ENCODE measurements at places on chromosomes 7 and 10.

GRCh38 chr10:116780691-116781205, 38.4 kb upstream of the HSPA12A start:
- no peak for ATAC-seq

GRCh38 chr7:28623105-28623730, 210.9 kb downstream of the CREB5 start:
- no peak for ATAC-seq

DNA sequence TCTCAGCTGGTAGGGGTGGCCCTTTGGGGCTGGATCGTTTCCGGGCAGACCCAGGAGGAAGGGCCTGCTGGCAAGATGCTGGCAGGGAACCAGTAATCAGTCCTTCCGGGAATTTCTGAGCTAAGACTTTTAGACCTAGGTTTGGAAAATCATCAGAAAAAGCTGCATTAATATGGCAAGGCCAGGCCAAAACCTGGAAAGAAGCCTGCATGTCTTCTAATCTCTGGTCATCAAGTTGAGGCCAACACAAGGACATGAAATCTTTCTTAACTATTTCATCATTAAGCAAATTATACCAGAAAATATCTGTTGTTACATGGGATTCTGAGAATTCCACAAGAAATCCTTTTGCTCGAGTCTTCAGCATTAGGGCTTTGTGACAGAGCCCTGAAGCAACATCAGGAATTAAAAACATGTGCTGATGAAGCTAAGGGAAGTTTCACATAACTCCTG, 19.9 kb downstream of the CPA1 start:
- ATAC-seq: no peak

GRCh38 chr7:16691241-16691640, 45.3 kb downstream of the BZW2 start:
- no peak for ATAC-seq

DNA sequence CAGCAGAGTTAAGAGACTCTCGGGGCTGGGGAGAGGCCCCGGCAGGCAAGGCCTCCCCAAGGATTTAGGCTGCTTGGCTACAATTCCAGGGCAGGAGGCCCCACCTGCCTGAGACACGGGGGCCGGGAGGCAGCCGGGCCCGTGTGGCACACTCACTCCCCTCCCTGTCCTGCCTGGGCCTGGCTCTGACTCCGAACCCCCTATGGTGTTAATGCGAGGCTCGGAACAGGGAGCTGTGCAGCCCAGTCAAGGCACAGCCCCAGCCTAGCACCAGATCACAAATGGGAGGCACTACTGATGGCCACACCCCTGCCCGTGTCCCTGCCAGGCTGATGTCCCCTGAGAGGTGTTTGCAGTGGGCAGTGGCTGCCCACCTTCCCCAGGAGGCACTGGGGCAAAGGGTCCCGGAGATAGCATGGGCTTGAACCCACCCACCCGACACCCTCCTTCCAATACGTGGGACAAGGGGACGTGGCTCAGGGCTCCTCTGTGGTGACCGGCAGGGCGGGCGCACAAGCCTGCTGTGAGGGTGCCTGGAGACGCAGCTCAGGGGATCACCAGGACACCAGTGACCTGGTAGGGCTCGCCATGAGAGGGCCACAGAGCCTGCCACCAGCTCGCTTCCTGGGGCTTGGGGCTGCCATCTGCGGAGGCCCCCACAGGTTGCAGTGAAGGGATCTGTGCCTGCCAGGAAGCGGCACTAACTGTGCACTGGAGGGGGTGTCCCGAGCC, 37.0 kb downstream of the DPYSL4 start:
- no peak for ATAC-seq

- no peak for ATAC-seq
These were observed 64.2 kb downstream of the DIP2C start for GRCh38 chr10:625333-625696.

DNA sequence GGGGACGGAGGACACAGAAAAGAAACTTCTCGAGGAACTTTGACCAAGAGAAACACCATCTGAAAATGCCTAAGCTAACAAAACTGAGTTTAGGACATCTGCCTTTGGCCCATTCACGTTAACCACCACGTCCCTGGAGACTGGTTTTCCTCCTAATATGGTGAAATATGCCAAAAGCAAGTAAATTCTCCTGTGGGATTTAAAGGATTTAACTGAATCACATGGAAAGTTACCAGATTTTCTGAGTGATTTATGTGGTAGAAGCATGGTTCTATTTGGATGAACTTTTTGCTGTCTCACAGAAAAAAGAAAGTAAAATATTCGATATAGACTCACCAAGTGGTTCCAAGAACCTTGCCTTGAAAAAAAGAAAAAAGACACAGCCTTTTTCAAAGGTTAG, 30.4 kb upstream of the BMPER start:
- no peak for ATAC-seq

DNA sequence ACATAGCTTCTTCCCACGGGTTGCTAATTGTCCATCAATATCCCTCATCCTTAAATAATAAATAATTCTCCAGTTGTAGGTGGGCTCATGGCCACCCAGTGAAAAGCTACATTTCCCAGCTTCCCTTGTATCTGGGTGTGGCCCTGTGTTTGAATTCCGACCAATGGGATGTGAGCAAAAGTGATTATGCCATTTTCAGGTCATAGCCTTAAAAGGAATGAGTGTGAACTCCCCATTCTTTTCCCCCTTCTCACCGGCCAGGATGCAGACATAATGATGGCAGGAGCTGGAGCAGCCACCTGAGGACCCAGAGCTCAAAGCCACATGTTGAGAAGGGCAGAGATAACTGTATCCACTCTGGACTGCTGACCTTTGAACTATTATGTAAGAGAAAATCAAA, 30.3 kb upstream of the CALU start:
- no peak for ATAC-seq

DNA sequence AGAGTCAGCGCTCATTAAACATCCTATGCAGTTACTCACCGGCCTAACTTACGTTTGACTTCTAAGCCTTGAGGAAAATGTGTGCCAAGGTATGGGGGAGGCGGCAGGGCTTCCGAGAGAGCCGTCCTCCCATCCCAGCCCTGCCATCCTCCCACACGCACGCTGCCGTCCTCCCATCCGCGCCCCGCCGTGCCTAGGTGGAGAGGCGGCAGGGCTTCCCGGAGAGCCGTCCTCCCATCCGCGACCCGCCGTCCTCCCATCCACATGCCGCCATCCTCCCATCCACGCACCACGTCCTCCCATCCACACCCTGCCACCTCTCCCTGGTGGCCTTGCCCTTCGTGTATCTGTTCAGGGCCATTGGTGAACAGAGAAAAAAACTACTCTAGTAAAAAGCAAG, 162.7 kb downstream of the PRKAG2 start:
- no peak for ATAC-seq

- ATAC-seq: no peak
These were observed 254.3 kb downstream of the CDK14 start for GRCh38 chr7:90850471-90850870.

- no peak for ATAC-seq
These were observed 3.8 kb upstream of the AOAH start for GRCh38 chr7:36728143-36728542.

- ATAC-seq: no peak
These were observed 2.0 kb downstream of the C10orf105 start for GRCh38 chr10:71717551-71717951.

- no peak for ATAC-seq
These were observed 7.5 kb downstream of the MRPL43 start for GRCh38 chr10:100979791-100980272.

DNA sequence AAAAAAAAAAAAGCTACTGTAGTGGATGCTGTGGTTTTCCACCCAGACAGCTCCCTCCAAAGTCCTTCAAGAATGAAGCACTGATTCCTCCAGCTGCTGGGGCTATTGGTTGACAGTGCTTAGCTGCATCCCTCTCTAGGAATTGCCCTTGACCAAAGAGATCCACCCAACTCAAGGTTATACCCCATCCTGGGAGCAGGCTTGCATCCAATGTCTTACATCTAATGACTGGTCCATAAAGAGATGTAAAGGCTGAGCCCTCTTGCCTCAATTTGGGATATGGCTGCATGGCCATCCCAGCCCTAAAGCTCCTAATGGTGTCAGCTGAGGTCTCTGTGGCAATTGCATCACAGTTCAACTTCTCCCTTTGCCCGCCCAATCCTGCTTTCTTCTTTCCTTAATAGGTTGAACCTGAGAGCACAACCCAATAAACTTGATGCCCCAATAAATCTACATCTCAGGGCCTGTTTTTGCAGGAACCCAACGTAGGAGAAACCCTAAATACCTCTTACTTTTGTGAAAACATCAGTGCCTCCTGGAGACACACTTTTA, 4.4 kb downstream of the GPR37 start:
- ATAC-seq: no peak

GRCh38 chr7:140857048-140857447, 67.7 kb downstream of the BRAF start:
- no peak for ATAC-seq

DNA sequence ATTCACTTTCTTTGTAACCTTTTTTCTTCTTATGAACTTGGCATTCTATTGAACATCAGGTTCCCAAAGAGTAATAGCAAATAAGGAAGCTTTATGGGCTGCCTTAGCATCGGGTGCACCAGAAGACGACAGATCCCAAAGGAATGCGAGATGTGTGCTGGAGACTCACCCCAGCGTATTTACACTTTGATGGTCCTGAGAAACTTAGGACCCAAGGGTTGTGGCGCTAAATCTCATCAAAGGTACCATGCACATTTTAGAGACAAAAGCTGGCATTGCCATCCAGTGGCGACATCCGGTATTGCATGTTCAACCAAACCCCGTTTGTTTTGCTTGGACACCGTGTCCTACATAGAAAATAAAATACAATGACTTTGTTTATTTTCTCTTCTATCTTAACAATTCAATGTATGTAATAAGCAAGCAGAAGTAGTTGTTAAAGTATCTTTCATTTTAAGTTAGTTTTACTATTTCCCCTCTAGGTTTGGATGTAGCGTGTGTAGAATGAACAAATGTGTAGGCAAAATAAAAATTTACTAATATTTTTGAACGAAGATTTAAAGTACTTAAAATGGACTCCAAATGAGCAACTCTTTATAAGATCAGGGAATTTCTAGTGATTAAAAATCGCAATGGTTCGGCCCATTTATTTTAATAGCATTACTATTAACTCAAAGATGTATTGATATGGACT, 1154.8 kb downstream of the GATA3 start:
- no peak for ATAC-seq

GRCh38 chr10:66467042-66467441, 458.8 kb upstream of the LRRTM3 start:
- no peak for ATAC-seq

DNA sequence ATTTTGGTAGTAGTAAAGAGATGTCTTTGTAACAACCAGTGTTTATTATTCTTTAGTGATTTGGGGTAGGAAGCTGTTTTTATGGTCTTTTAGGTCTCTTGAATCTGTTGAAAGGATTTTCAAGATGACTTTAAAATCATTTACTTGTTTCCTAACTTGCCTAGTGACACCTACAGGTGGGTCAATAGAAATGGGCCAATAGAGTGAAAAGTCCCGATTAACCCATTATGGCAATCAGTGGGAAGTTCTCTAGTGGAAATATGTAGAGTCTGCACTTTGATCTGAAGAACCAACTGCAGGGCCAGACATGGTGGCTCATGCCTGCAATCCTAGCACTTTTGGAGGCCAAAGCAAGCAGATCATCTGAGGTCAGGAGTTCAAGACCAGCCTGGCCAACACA, 374.7 kb upstream of the BMPER start:
- ATAC-seq: no peak

DNA sequence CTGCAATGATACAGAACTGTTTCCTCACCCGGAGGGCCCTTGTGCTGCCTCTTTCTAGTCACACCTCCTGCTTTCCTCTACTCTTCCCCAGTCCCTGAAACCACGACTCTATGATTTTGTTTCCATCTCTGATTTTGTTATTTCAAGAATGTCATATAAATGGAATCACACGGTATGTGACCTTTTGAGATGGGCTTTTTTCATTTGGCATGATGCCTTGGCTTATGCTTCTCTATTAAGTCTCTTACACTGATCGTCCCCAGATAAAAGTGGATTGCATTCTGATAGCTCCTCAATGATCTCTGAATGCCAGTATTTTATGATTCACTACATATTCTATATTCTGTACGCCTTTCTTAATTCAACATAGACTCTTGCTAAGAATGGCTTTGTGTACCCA, 78.2 kb downstream of the GALNT11 start:
- ATAC-seq: no peak

DNA sequence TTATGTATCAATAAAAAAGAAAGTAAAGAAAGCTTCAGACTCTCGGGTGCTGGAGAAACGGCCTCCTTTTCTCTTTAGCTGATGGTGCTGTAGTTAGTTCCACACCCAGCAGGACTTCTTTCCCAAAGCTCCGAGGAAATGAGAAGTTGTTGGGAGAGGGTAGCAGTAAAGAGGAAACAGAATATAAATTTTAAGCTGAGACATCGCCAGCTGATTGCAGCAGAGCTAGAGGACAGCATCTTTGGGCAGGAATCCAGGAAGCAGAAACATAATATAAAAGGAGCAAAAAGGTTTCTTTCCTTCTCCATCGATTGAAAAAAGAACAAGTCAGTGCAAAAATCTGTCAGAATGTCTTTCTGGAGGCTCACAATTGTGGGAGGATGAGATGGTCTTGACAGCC, 616.9 kb upstream of the FOXK1 start:
- no peak for ATAC-seq

GRCh38 chr7:130242198-130243014, 24.3 kb upstream of the CPA2 start:
- ATAC-seq: peak; percentile 76

DNA sequence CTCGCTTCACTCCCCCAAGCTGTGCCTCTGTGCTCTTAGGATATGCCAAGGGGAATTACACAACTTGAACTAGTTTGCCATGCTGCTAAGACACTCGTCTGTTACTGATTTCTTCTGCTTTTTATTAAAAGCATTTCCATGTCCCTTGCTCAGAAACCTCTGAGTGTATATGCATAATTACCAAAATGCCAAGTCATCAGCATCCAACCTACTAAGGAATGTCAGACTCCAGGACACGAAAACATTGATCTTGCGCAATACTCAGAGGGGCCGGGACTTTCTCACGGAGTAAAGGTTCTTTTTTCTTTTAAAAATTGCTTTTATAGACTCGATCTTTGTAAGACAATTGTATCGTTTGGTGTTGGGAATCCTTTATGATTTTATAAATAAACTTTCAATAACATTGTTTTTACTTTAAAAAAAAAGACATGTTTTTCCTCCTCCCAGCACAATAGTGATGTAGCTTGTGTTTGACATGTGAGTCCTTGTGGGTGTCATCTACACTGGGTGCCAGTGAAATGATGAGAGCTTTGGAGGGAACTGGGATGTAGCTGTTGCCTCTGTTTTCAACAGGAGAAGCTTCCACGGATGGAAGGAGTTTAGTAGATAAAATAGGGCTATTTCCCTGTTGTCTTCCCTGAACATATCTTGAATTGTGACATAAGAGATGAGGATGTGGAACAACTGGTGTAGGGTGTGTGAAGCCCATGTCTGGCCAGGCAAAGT, 43.6 kb downstream of the CNNM1 start:
- no peak for ATAC-seq

GRCh38 chr10:26939290-26939961, 78.7 kb upstream of the ABI1 start:
- ATAC-seq: no peak

Measured in activated CD4-positive, CD25-positive, alpha-beta regulatory T cell treated with anti-CD3 and anti-CD28 coated beads, Interleukin-2, amount 50 U/mL, for 24 hours (primary cell).